ENCODE measurements at places on chromosomes 13 and 19.

DNA sequence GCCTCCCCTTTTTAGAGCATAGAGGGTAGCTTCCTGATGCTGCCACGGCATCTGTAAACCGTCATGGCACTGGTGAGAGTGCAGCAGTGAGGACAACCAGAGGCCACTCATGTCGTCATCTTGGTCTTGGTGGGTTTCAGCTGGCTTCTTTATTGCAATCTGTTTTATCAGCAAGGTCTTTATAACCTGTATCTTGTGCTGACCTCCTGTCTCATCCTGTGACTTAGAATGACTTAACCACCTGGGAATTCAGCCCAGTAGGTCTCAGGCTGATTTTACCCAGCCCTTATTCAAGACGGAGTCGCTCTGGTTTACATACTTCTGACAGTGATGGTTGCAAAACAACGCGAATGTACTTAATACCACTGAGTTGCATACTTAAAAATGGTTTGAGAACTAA, 14.4 kb upstream of the FBN3 start:
- DNase-seq, result no peak

GRCh38 chr19:2507109-2507508, 31.2 kb downstream of the GADD45B start:
- peak; percentile 51 for DNase-seq

GRCh38 chr13:79917628-79918027, 423.3 kb downstream of the SPRY2 start:
- DNase-seq, result no peak

DNA sequence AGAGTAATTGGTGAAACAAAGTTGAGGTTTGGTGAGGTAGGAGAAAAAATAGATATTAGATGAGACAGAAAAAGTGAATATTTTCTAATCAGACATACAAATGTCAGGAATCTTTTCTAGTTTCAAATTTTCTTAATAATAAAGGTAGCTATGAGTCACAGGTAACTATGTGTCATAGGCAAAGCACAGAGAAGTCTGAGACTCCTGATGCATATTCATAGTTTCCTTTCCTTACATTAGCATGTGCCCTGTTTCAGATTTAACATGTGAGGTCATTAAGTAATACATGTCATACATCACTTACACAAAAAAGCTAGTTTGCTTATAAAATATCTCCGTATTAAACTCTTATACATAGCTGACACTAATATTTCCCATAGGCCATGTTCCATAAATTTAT, 1141.3 kb upstream of the PCDH20 start:
- no peak for DNase-seq

Data from fibroblast of skin of back (primary cell).